SK-N-MC (cell line): ENCODE measurements at places on chromosomes 5 and 9.

DNA sequence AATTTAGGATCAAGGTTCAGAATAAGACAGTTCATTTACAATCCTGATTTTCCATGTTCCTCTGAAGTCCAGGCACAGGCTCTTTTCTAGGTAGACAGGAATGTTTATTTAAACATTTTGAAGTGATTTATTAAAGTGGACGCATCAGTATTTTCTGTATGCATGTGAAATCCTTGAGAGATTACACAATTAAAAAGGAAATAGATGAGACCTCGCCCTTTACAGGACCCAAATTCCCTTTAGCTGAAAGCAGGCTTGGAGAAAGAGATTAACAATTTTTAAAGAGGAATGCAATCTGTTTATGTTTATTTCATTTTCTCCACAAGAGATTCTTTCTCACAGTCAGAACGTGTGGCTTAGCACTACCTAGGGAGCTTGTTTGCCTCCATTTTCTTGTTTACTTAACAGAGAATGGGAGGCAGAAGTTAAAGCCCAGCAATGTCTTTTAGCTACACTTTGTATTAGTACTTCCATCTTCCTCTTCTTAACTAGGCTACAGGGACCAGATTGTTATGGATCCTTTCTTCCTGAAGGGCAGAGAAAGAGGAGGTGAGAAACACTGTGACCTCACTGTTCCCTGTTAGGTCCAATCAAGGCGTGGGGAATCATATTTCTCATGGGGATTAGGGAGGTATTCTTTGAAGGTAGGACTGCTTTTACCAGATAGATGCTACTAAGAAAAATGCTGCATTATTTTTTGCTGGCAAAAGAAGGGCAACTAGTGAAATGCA lies 416.0 kb downstream of the SH3GL2 start:
- DNase-seq = no peak

- DNase-seq = no peak
Observed at GRCh38 chr9:86707932-86708510, 239.3 kb downstream of the GAS1 start.

GRCh38 chr5:156936972-156937371 lies 26.1 kb downstream of the TIMD4 start:
- DNase-seq = no peak

DNA sequence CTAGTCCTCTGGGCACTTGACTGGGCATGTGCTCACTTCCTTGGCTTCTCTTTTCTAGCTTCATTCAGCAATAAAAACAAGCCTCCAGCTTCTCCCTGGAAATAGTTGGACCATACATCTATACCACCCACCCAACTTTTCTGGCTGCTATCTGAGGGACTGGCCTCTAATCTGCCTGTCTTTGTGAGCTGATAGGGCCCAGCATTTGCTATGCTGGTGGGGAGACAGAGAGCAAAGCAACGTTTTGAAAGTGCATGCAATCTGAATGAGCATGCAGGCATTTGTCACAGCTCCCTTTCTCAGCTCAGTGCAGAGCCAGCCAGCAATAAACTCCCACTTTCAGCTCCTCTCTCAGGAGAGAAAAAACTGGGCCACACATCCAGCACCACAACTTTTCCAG lies 50.7 kb upstream of the ISOC1 start:
- DNase-seq = no peak

GRCh38 chr9:112308588-112308987 lies 24.8 kb downstream of the PTBP3 start:
- no peak for DNase-seq

DNA sequence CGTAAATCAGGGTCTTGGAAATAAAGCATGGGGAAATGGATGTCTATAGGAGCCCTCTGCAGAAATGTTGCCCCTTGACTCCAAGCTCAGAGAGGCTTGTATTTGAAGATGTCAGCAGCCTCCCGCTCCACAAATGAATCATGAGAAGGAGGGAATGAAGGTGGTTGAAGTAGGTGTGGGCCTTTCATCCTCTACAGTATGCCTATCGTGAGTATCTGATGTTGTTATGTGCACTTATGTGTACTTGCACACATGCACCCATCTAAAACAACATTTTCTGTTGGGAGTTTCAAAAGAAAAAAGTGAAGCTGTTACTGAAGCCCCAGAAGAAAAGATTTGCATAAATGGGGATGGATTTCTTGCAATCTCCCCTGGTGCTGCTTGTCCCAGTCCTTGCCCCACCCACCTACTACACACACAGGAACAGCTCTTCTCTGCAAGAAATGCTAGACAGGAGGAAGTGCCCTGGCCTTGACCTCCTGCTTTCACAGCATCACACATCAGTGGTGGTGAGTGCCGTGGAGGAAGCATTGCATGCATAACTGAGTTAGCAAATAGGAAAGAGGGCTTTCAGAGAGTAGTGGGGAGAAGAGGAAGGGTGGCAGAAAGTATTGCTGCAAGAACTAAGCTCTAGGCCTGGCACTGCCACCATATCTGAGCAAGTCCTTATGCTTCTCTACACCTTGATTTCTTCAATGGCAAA lies 156.1 kb downstream of the SNX18 start:
- DNase-seq = no peak

GRCh38 chr5:147436596-147436995 lies 73.3 kb downstream of the DPYSL3 start:
- no peak for DNase-seq

DNA sequence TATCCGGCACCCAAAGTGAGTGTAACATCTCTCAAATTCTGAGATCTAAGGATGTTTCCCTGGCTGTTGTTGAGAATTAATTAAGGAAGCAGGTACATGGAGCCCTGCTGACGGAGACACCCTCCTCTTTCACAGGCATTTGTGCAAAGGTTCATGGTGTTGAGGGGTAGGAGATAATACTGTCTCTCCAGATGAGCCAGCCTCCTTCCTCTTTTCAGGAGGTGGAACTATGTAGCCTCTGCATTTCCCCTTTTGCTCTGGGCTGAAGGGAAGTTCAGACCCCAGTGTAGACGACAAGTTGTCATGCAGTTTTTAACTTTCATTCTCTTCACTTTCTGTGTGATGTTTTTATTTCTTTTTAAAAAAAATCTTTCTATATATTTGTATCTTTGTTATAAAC lies 107.5 kb downstream of the GALNT10 start:
- DNase-seq = no peak

DNA sequence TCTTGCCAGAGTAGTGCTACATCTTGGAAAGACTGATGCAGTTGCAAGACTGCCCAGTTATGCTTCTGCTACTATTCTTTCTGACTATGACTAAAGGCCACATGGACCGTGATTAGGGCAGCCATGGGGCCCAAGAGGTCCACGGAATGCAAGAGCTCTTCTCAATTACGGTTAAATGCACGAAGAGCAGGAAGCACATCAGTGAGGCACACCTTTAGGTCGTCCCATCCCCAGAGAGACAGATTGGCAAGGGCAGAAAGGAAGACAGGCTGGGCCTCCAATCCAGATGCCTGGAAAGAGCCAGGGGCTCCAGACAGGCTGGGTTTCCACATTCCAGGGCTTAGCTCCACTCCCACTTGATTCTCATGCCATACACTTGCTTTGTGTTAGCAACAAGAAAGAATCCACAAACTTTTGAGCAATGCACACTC lies 132.3 kb upstream of the SLIT3 start:
- no peak for DNase-seq

DNA sequence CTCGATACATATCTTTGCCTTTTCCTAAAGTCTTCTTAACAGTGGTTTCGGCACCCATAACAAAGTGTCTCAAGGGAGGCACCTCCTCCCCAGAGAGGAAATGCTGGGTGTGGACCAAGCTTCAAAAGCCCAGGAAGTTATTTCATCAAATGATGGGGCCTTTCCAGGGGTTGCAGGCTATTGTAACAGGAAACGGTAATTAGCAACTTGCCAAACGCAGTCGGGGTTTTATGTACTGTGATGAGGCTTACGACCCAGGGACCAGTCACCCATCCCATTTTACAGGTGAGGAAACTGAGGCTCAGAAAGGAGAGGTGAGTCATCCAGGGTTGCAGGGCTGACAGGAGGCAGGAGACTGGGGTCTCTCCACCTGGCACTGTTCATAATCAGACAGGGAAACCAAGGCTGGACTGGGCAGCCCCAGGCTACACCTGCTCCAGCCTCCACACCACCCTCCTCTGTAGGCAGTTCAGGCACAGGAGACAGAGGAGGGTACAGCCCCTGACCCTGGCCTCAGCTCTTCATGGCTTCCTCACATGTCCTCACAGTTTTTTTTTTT lies 30.0 kb upstream of the SUSD3 start:
- DNase-seq = no peak
